ENCODE measurements at places on chromosomes 7 and 10.

DNA sequence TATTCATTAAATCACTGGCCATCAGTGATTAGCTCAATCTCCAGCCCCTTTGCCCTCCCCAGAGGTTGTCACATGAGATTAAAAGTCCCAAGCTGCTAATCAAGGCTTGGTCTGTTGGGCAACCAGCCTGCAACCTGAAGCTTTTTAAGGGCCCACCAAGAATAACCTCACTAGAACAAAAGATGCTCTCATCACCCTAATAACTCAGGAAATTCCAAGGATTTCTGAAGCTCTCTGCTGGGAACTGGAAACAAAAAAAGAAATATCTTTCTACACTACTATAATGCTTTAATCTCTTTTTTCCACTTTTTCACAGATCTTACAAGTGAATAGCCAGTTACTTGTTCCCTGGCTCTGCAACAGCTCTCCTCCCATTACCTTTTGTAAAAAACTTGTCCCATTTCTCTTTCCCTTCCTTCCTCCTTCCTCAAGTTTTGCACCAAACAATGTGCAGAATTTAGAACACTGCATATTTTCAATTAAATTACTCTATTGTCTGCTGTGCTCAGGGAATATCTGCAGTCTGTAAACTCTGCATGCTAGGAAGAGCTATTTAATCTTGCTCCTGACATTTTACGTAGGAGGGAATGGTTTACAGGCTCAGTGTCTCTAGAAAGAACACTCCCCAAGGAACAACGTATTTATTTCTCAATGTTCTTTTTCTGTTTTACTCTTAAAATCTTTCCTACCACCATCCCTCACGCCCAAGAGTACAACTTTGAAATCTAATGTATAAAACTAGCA, 169.1 kb downstream of the IMMP2L start:
- DNase-seq = no peak

DNA sequence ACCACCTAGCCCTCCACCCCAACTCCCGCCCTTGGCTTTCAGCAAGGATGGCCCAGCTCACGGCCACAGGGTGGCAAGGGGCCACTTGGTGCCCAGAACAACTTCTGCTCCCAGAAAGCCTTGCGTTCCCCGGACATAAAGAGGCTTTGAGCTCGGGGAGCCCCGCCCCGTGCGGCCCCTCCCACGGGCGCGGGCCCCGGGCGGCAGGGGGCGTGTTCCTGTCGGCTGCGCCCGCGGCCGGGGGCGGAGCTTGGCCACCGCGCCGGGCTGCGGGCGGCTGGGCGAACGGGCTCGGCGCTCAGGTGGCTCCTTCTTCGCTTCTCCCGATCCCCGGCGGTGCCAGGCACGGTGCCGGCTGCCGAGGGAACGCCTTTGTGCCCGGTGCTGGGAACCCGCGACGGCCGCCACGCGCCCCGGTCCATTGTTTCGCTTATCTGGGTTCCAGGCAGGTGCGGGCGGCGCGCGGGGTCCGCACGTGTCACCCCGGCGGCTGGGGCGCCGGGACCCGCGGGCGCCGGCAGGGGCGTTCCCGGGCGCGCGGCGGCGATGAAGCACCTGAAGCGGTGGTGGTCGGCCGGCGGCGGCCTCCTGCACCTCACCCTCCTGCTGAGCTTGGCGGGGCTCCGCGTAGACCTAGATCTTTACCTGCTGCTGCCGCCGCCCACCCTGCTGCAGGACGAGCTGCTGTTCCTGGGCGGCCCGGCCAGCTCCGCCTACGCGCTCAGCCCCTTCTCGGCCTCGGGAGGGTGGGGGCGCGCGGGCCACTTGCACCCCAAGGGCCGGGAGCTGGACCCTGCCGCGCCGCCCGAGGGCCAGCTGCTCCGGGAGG, at the start of gene NFE2L3:
Gene NFE2L3 (plus strand): TSS at position 246 of the 829 bp plus-strand sequence. CDS start 301 bp downstream, at position 547.
- peak; percentile 83 for DNase-seq

DNA sequence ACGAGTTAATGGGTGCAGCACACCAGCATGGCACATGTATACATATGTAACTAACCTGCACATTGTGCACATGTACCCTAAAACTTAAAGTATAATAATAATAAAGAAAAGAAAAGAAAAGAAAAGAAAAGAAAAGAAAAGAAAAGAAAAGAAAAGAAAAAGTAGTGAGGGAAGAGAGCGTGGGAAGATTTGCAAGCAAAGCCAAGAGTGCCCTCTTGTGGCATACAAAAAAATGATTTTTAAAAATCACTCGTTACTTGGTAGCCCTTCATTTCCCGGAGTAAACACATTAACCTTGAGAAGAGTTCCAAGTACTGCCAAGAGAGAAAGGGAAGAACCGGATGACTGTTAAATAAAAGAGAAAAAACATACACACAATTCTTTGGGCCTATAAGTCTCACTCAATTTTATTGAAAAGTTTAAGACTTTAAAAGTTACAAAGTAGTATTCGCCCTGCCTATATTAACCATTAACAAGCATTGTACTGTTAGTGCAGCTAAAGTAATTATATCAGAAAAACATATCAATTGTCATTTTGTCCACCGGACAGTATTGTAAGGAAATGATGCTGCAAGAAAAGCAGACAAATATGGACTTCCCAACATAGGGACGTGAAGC, 6.2 kb upstream of the CH25H start:
- no peak for DNase-seq

DNA sequence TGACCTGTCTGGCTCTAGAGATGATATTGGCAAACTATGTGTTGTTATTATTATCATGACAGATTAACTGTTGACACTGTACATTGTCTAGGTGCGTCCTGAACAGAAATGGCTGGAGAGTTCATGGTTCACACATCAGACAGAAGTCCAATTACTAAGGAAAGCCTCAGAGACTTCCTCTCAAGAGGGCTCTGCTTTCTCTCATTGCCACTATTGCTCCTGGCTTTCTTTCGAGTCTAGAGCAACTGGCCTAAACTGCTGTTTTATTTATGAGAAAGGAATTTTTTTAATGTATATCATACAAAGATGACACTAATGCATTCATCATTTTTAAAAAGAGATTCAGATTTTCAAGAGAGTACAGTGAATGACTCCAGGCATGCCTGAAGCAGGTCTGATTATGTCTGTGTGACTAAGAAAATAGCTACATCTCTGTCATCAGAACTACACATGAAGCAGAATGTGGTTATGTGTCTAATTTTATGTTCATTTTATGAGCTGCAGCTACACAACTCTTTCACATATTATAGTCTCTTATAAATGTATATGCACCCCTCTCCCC, 30.4 kb downstream of the NRCAM start:
- DNase-seq = no peak

DNA sequence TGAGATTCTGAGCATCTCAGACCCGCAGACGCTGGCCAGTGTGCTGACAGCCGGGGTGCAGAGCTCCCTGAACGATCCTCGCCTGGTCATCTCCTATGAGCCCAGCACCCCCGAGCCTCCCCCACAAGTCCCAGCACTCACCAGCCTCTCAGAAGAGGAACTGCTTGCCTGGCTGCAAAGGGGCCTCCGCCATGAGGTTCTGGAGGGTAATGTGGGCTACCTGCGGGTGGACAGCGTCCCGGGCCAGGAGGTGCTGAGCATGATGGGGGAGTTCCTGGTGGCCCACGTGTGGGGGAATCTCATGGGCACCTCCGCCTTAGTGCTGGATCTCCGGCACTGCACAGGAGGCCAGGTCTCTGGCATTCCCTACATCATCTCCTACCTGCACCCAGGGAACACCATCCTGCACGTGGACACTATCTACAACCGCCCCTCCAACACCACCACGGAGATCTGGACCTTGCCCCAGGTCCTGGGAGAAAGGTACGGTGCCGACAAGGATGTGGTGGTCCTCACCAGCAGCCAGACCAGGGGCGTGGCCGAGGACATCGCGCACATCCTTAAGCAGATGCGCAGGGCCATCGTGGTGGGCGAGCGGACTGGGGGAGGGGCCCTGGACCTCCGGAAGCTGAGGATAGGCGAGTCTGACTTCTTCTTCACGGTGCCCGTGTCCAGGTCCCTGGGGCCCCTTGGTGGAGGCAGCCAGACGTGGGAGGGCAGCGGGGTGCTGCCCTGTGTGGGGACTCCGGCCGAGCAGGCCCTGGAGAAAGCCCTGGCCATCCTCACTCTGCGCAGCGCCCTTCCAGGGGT, 703 bp downstream of the RBP3 start:
- no peak for DNase-seq

DNA sequence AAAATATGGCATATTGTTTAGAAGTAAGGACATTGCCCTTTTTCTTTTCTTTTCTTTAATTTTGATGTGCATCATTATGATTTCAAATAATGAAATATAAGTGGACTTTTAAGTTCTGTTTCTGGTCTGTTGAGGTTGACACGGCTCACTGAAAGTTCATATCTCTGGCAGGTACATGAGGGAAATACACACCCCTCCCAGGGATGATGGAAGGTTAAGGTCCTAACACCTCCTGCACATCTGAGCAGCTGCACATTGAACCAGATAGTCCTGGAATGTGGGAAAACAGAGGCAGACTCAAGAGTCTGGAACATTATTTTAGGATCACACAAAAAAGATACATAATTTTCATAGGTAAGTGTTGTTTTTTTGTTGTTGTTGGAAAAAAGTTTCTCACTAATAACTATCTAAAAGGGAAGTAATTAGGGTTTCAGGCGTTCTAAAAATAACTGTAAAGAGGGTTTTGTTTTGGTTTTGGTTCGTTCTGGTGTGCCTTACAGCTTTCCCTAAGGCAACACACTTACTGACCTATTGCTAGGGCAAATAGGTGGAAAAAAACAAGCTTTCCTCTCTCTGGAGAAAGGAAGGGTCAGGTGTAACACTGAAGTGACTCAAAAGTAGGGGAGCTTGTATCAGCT, 201.2 kb upstream of the PRKCQ start:
- DNase-seq = no peak

- no peak for DNase-seq
Observed at GRCh38 chr7:41170466-41170865, 532.4 kb downstream of the INHBA start.

GRCh38 chr7:8871716-8872115, 438.3 kb downstream of the NXPH1 start:
- no peak for DNase-seq

- no peak for DNase-seq
Observed at GRCh38 chr10:80506189-80506575, 31.5 kb upstream of the SH2D4B start.

GRCh38 chr10:129642427-129642826, 175.4 kb downstream of the MGMT start:
- DNase-seq = no peak

GRCh38 chr10:70912556-70912955, 24.2 kb upstream of the PCBD1 start:
- peak; percentile 13 for DNase-seq

DNA sequence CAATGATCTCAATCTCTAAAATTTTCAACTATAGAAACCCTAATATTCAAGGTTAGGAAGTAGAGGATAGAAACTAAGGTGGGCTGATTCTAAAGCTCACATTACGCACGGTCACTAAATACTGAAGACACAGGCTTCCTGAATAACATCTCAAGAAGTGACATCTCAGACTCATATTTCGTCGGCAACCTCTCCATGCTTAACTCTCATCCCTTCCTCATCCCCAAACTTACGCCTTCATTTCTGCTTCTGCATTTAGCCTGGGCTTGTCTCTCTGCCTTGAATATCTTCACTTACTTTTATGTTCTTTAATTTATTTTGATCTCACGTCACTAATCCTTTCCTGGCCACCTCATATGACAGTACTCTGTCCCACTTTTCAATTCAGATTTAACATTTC, 9.2 kb downstream of the PGAM1 start:
- no peak for DNase-seq

DNA sequence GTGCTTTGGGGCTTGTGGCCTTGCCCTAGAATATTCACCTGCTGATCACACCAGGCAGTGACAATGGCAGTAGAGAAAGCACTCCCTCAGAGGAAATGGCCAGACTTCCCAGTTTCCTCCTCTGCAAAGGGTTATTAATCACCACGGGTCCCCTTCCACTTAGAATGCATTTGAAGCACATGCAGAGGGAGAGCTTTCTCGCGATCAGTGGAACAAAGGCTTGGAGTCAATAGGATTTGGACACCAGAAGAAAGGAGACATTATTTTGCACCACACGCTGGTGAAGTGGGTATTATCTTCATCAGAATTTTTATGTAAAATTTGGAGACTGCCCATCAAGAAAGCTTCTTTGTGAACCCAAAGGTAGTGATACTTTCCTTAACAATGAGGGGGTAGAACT, 35.4 kb upstream of the INHBA start:
- DNase-seq = no peak

GRCh38 chr7:151857412-151857811, 19.5 kb downstream of the PRKAG2 start:
- DNase-seq = no peak

- no peak for DNase-seq
Observed at GRCh38 chr10:59991661-59992060, 85.3 kb upstream of the CCDC6 start.

- no peak for DNase-seq
Observed at GRCh38 chr10:111148025-111148424, 71.2 kb downstream of the ADRA2A start.

DNA sequence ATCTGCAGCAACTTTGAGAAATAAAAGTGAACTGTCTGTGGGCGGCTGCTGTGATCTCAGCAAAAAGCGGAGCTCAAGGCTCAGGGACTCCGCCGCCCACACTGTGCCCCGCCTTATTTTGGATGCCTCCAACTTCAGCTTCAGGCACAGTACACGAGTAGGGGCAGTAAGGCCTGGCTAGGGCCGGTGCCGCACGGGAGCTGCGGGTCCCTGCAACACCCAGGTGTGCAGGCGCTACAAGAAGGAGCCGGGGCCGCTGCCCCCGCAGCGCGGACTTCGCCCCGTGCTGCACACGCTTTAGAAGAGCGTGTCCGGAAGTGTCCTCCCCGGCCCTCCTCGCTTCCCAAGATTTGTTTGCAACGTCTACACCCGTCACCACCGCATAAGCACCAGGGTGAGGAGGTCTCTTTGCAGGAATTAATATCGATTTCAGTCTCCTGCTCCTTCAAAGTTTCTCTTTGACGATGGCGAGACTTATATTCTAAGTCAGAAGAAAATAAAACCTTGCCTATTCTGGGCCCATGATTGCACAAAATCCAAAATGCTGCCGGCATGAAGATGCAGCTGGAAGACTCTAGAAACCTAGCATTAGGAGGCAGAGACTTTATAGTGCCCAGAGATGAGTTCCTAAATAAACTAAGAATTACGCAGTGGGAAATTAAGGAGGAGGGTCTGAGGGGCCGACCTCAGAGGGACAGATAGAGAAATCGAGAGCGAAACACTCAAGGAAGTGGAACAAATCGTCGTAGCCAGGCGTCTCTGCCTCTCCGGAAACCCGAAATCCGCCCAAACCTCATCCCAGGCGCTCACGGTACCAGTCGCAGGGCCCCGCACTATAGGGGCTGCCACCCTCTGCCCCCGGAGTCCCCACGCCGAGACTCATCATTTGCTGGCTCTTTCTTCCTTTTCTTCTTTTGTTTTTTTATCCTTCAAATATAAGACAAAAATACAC, 6.4 kb downstream of the VAX1 start:
- DNase-seq = no peak

GRCh38 chr7:131501422-131501821, 55.0 kb downstream of the PODXL start:
- no peak for DNase-seq

- no peak for DNase-seq
Observed at GRCh38 chr10:125260260-125260659, 99.9 kb upstream of the CTBP2 start.
